B cell (primary cell): ENCODE measurements at places on chromosomes 13 and 19. TPM values are rescaled to one million over a fixed set of nuclear protein-coding genes. Genes with fewer than 3 reads are reported as not detected.

Gene LGALS7
- not detected in 2 replicates for polyA plus RNA-seq

DNA sequence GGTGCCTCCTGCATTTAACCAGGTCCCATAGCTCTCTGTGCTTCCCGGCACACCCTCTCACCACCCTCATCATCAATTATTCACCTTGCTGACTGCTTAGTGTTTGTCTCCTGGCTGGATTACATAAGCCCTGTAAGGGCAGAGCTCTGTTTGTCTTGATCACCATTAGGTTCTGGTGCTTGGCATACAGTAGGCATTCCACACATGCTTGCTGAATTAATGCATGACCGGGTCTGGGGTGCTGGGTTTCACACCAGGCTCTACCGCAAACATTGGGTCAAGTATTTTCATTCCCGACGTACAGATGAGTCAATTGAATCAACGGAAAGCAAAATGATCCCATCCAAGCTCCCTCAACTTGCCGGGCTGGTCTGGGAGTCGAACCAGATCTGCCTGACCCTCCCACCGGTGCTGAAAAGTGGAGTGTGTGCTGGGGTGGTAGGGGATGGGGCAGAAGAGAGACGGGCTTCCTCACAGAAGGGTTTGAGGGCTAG lies 28.5 kb downstream of the VAV1 start:
- H3K27ac ChIP-seq = peak overlapping the region; percentile 75
- H3K36me3 ChIP-seq = peaks cover 1% of the 10 kb centered on the region
- no peaks in the 10 kb centered on the region for H3K27me3 ChIP-seq
- H3K4me3 ChIP-seq = peak overlapping the region; percentile 61
- H3K4me1 ChIP-seq = peaks cover 78% of the 10 kb centered on the region

Gene IZUMO2
- polyA plus RNA-seq = not detected in 2 replicates

Gene HSD17B14
- polyA plus RNA-seq = 1.8 and 2.5 TPM in 2 replicates
